MM.1S (cell line): ENCODE measurements at places on chromosomes 16 and 17.

- H3K4me1 ChIP-seq, result no peaks in the 10 kb centered on the region
- no peaks in the 10 kb centered on the region for H3K36me3 ChIP-seq
- H3K4me3 ChIP-seq, result no peak overlapping the region
- no peak overlapping the region for H3K27ac ChIP-seq
Measured at GRCh38 chr16:79651363-79651762, 50.8 kb upstream of the MAF start.

DNA sequence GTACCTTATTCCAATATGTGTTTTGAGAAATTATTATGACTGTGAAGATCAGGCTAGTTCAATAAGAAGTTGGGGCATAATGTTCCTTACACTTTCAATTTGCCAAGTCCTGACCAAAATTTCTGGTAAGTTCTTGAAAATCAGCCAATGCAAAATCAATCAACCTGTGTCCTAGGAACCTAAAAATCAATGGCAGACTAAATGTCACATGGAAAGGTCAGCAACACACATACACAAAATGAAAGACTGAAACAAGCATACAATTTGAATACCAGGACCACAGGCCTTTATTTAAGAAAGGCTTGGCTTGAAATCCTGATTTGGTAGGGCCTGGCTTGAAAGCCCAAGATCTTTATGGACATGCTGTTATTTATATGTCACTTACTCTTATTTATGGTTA, 155.5 kb upstream of the ZKSCAN2 start:
- H3K27ac ChIP-seq, result no peak overlapping the region
- no peaks in the 10 kb centered on the region for H3K36me3 ChIP-seq
- H3K27me3 ChIP-seq, result no peaks in the 10 kb centered on the region
- H3K4me3 ChIP-seq, result no peak overlapping the region
- H3K4me1 ChIP-seq, result peaks cover 4% of the 10 kb centered on the region; the same call in 1 of the 2 replicates

- peak within 1 kb of the TSS; percentile 96 for H3K27ac ChIP-seq
- H3K36me3 ChIP-seq, result no peaks in the 10 kb centered on the region
- H3K4me1 ChIP-seq, result 0 out of 2 replicates have a peak, but pooled peaks cover 3% of the 10 kb centered on the region
- peak; percentile 93 for DNase-seq
- peak within 1 kb of the TSS; percentile 93 for H3K4me3 ChIP-seq
Measured at GRCh38 chr17:35448214-35448898, at the start of gene SLFN13. Gene SLFN13, minus strand, starts transcription at chr17:35448766. Its CDS starts 3,086 bp downstream, at chr17:35445680.

- no peaks in the 10 kb centered on the region for H3K27me3 ChIP-seq
- peaks cover 23% of the 10 kb centered on the region for H3K4me1 ChIP-seq
- no peak overlapping the region for H3K27ac ChIP-seq
- no peak overlapping the region for H3K4me3 ChIP-seq
- DNase-seq, result no peak
Measured at GRCh38 chr17:81599719-81600486, 37.0 kb downstream of the NPLOC4 start.

DNA sequence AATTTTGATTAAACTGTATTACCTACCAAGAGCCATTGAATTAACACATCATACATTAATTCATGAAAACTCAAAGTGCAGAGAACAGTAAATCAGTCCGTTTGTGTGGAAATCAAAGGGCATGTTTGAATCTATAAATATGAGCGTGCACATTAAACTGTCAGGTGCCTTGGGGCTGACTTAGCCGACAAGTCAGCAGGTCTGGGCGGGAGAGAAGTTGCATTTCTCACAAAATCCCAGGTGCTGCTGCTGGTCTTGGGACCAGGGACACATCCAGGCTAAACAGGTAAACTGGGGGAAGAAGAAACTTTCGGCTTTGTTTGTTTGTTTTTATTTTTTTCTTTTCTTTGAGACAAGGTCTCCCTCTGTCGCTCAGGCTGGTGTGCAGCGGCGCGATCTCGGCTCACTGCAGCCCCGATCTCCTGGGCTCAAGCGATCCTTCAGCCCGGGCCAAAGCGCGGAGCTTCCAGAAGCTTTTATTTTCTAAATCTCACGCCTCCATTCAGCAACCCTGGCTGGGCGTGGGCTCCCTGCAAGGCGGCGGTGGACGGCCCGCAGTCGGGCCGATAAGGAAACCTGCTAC, 213.9 kb downstream of the MRTFB start:
- peak; percentile 81 for DNase-seq
- H3K4me1 ChIP-seq, result peaks cover 19% of the 10 kb centered on the region
- H3K36me3 ChIP-seq, result no peaks in the 10 kb centered on the region
